GM04504 (cell line): ENCODE measurements at places on chromosomes 7 and 10.

DNA sequence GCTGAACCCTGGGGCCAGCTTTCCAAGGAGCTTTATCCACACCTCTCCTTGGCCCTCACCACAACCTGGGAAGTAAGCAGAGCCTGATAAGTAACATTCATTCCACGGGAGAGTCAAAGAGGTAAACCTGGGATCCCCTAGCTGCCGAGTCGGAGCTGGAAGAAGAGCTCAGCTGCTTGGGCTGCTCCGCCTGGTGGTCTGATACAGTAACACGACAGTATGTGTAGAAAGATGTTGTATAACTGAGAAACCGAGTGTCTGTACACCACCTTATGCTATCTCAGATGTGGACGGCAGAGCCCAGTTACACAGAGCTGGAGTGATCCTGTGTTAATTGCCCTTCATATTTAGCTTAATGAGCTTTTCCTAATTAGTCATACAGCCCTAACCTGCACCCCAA is 151.3 kb upstream of the KMT2E start:
- no peak for DNase-seq

GRCh38 chr10:79982362-79982800 is 33.5 kb upstream of the SFTPD start:
- no peak for DNase-seq

GRCh38 chr7:91569728-91570457 is 305.7 kb downstream of the FZD1 start:
- peak; percentile 21 for DNase-seq

DNA sequence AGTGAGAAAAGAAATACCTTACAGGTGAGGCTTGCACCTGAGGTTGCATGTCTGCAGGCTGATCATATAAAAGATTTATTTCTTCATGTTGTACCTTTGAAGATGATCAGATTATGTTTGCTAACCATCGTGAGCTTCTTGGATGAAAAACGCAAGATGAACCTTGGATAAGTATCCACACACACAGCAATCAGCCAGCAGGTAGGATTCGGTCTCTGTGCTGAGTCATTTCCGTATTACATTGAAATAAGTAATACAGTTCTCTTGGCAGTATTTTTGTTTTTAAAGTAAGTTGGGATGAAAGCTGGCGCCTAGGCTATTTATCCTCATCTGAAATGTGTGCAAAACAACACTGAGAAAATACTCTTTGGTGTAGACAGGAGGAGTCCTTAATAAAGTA is 109.0 kb upstream of the PRKCQ start:
- no peak for DNase-seq

GRCh38 chr10:12875100-12875499 is 126.4 kb downstream of the CCDC3 start:
- DNase-seq = no peak

DNA sequence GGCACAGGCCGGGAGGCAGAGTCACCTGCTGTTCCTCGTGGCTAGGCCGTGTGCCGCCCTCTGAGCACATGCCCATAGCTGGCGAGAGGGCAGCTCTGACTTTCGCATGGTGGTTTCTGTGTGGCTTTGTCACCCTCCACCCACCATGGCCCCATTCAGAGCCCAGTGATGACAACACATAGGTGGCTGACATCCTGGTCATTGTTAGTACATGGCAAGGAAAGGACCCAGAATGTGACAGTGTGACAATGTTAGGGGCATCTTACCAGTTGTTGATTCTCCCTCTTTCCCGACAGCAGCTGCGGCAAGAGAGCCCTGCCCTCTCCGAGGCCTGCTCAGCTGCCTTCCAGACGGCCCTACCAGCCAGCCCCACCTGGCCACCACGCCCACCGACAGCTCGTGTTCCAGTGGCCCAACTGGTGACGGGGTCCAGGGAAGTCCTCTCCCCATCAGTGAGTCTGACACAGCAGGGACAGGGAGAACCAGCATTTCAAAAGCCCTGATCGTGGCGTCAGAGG is 52.2 kb downstream of the ZNF467 start:
- no peak for DNase-seq

DNA sequence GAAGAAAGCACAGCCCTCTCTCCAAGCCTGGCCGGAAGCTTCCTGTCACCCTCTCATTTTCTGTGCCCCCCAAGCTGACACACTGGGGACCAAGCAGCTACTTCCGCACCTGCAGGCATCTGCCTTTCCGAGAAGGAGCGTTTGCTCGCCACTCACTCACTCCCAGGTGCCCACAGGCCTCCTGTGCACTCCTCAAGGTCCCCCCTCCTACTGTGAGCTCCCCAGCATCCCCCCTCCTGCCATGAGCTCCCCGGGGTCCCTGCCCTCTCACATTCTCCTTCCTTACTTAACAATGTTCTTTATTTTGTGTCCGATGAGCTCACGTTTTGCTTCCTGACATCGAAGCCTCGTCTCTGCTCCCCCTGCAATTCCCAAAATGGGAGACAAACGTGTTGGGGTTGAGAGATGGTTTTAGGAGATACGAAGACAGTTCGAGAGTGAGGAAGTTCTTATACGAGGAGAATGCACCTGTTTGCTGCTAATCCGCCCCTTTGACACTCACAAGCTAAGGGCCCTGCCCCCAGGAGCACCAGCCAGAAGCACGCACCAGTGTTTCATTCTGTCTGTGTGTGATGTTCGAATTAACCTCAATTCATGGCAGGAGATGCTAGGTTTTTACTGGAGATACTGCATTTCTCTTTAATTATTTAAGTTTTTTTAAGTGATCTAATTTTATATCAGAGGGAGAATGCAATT is 70.2 kb downstream of the PDGFA start:
- DNase-seq = no peak

DNA sequence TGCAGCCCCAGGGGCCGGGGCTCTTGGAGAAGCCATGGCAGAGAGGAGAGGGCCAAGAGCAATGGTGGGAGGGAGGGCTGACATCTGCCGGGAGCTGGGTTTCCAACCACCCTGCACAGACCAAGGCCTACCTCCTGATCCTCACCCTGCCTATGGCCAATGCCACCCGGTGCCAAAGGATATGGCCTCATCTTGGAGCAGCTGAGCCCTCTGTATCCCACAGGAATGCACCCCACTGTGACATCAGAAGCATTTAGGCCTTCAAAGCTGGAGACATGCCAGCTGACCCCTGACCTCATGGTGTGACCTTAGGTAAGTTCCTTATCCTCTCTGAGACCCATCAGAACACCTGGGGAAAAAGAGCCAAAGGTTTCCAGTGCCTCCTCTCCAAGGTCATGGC is 113.6 kb upstream of the ZMIZ1 start:
- DNase-seq = no peak

DNA sequence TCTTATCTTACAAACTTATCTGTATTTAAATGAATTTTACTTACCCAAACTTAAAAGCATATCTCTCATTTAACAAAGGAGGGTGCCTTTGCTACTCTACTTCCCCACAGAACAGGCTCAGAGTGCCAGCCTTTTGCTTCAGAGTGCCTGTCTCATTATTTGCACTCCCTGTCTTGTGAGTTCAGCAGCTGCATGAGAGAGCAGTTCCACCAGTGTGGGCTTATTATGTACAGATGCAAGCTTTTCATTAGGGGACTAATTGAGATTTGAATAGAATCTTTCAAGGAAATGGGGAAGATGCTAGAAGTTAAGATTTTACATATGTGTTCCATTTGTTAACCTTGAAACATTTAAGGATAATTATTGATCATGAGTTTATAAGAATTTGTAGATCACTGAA is 310.2 kb upstream of the LRRN3 start:
- no peak for DNase-seq

GRCh38 chr7:48097521-48098231 is 8.6 kb downstream of the UPP1 start:
- DNase-seq = no peak
